AML-193 (cell line): ENCODE measurements at places on chromosomes 6 and 20.
A peak's percentile ranks its signal among the peaks of the same experiment; 100 is the strongest.

DNA sequence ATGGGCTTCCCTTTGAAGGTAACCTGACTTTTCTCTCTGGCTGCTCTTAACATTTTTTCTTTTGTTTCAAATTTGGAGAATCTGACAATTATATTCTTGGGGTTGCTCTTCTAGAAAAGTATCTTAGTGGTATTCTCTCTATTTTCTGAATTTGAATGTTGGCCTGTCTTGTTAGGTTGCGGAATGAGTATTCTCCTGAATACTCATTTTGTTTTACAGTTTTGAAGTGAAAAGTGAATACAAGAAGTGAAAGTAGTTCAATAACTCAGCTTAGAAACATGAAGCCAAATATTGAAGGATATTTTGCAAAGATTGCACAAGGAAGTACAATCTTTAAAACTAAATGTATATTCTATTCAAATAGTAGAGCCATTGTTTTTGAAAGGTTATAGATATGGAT, 120.2 kb upstream of the MAP3K4 start:
- DNase-seq: no peak

DNA sequence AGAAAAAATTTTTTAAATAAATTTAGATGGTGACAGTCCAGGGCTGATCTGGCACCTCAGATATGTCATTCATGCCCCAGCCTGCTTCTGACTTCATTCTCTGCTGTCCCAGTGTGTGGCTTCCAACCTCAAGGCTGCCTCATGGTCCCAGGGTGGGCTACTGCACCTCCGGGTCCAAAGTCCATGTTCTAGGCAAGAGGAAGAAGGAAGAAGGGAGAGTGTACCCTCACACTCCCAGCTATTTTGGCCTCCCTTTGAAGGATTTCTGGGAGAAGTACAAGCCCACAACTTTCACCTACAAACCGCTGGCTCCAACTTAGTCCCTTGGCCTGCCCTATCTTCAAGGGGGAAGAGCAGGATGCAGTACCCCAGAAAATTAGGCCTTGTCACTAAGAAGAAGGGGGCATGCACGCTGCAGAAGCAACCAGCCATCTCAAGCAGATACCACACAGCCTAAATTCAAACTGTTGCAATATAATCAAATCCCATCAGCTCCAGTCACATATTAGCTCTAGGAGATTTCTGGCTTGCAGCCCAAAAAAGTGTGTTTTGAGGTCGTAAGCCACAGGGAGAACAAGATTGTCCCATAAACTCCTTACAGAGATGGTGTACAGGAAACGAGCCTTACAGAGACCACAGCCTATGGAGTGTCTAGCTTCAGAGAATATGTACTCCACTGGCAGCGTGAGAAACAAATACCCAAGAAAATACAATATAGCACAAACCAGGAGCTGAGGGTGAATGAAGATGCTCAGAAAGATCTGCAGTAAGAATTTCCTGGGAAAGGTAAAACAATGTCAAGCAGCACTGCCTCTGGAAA, 906 bp upstream of the BTN3A2 start:
- peak; percentile 37 for DNase-seq

- no peak for DNase-seq
Measured at GRCh38 chr6:150866991-150867501, 1.5 kb downstream of the MTHFD1L start.

DNA sequence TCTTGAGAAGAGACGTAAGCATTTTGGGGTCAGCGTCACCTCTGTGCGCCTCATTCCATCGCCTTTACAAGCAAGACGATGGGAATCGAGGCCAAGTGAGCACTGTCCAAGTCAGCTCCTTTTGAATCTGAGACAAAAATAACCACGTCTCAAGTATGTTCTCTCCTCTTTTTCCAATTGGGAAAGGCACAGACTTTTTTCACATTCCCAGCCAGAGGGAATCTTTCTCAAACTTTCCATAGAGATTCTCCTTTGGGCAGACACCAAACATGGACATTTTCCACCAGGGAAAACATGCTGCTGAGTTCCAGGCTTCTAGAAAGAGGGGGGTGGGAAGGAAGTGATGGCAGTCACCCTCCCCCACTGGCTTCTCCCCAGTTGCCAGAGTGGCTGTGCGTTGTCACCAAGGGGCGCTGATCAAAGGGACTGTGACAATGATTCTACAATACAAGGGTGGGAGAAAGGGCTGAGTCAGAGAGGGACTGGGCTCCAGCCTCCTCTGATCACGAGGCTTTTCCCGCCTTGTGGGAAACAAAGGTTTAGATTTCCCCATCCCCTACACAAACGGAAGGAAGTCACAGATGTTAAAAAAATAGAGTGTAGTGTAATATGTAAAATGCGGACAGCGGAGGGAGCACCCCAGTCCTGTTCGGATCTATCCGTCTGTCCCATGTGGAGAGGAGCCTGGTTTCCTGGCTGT, 281.9 kb upstream of the RNF24 start:
- no peak for DNase-seq

DNA sequence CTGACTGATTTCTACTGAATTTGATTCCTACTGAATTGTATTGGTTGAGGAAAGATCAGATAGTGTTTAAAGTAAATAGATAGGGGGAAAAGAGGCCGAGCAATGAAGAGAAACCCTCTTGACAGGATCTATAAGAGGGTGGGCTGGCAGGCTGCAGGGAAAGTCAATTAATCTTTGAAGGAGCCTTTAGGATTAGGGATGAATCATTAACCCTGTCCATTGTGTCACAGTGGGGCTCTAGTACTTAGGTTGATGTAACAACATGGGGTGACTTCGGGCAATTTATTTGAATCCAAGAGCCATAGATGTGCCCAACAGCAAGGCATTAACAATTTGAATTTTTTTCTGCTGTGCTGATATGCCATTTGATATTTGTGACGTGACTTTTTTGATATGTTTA, 7.5 kb downstream of the RFX6 start:
- no peak for DNase-seq

DNA sequence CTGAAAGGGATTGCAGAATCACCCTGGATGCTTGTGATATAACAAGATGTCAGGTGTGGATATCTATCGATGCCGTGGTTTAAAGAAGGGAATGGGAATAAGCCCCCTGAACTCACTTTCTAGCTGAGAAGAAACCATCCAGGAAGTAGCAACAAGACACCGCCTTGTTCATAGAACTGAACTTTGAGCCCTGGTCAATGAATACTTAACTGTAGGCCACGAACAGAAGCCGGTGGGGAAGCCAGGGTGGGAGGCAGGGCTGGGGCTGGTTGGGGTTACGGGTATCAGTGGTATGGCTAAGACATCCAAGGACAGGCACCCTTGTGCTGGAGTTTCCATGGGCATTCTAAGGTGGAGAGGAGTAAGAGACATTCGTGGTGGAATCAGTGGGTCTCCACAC, 61.0 kb downstream of the UST start:
- no peak for DNase-seq

DNA sequence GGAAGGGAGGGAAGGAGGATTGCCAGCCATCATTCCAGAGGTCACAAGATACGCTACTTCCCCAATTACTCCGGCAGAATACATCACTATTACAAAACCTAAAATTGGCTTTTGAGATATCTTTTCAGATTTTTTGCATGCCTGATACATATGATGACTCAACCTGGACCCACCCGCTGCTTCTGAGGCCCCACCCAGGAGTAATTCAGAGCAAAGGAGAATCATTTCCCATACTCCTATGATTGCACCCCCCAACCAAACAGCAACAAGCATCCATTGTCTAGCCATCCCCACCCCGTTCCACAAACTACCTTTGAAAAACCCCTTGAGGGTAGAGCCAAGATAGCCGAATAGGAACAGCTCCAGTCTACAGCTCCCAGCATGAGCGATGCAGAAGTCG, 163.5 kb upstream of the GJE1 start:
- DNase-seq: no peak

DNA sequence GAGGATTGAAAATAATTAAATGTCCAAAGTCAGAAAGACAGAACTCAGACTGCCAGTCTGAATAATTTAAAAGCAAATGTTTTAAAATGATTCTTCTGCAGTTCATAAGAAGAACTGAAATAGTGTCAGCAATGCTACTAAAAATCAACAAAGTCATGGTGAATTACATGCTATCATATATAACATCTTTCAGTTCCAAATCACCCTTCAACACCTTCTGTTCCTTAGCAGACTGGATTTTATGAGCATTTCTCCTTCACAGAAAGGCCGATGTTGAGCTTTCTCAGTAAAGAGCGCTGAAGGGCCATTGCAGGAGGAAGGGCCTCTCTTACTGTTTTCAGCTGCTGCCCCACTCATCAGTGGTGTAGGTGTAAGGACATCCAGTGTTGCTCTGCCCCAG, 63.3 kb downstream of the AIG1 start:
- no peak for DNase-seq

- DNase-seq: no peak
Measured at GRCh38 chr6:82072121-82072521, 175.4 kb downstream of the IBTK start.

GRCh38 chr6:148892247-148892646, 145.4 kb downstream of the UST start:
- DNase-seq: no peak

DNA sequence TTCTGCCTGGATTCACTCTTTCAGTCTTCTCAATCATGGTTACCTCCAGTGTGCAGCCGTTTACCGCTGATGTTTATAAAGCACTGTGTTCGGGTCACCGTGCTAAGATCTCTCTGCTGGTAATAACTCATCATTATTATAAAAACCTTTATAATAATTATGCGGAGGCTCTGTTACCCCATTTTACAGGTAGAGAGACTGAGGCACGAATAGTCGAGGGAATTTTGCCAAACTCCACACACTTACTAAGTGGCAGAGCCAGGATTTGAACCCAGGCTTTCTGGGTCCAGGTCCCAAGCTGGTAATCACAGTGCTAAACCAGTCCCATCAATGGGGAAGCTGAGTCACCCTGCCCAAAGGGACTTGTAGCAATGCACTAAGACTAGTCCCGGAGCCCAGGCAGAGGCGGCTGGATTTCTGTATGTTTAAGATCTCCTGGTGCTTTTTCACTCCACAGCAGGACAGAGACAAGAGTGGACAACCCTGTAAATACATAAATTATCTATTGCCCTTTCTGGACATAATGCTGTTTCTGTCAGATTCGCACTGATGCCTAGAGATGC, 48.1 kb downstream of the SYNJ2 start:
- no peak for DNase-seq

GRCh38 chr20:33442136-33443005, 1.2 kb downstream of the SNTA1 start:
- DNase-seq: peak; percentile 25

- no peak for DNase-seq
Measured at GRCh38 chr20:63848003-63848911, 13.0 kb upstream of the ABHD16B start.

GRCh38 chr6:156852147-156852857, 75.1 kb downstream of the ARID1B start:
- DNase-seq: no peak

GRCh38 chr6:136486357-136486756, 63.9 kb downstream of the MAP7 start:
- no peak for DNase-seq

- no peak for DNase-seq
Measured at GRCh38 chr6:154039231-154039842, at the start of gene OPRM1. TSS of gene OPRM1 (plus strand) at chr6:154039240. CDS start at chr6:154039545, 305 bp downstream.

- DNase-seq: no peak
Measured at GRCh38 chr6:158287047-158287446, 25.2 kb upstream of the TULP4 start.

DNA sequence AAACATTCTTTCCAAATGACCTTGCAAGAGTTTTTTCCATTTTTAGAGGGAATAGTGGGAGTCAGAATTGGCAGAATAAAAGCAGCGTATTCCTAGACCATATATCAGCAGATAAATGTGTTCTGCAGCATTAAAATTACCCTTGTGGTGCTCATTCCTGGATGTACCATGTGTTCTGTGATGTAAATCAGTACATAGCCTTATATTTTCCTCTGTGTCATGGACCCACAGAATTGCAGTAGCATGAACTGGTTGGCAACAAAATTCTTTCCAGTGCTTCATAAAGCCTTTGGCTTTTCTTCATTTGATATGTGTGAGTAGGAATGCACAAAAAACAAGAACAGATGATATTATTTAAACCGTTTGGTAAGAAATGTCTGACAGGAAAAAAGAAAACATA, 32.5 kb downstream of the ANKEF1 start:
- DNase-seq: no peak

DNA sequence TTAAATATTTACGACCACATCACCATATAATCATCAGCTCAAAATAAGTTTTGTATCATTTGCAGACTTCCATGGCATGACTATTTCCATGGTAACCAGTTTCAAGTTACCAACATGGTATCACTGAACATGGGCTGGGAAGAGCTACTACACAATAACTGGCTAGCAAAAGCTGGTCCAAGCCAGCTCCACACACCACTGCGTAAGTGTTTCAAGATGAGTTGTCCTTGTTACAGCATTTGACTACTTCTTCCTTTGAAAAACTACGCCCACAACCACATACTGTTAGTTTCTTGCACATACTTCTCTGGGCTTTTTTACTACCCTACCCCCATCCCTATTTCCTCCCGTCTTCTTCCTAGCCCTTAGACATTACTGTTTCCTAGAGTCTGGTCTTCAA, 8.5 kb downstream of the CD164 start:
- DNase-seq: no peak

DNA sequence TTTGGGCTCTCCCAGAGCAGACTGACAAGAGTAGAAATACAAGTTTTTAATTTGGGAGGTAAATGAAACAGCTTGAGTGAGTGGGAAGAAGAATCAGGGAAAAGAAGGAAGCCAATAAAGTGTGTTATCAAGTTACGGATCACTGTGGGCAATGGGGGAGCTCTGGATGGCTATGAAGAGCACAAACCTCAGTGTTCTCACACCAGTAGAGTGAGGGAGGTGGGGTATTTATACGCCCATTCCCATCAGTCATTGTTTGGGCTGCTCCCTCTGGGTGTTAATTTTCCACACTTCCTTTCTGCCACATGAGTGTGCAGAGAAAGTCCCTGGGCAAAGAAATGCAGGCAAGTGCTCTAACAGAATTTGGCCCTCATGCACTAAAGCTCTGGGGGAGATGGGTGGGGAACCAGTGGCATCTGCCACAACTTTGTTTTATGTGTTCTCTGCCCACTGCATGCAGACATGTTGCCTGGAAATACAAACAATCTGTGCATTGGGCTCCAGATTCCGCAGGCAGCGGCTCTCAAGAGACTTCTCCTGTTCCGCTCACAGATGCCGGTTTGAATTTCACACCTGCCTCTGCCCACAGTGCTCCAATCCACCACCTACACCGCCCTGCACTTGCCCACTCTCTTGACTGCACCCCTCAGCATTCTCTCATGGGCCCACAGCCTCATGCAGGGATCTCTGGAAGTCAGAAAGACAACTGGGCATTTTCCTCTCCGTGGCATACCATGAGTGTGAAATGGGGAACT, 211.1 kb upstream of the RNF24 start:
- no peak for DNase-seq

GRCh38 chr6:112139052-112139451, 51.7 kb downstream of the FAM229B start:
- DNase-seq: no peak

DNA sequence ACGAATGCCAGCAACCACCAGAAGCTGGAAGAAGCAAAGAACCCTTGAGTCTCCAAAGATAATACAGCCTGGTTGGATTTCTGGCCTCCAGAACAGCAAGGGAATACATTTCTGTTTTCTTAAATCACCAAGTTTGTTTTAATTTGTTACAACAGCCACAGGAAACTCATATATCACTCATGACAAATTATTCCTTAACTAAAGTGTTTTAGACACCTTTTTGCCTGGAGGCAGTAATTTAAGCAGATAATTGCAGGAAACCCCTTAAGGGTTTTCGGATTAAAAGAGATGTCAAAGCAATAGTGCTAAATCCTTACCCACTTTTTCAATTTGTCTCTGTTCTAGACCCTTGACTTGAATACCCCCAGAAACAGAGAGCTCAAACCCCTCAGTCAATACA, 1050.0 kb downstream of the EPHA7 start:
- no peak for DNase-seq

GRCh38 chr6:45504947-45505346, 127.2 kb upstream of the SUPT3H start:
- no peak for DNase-seq
